ENCODE measurements at places on chromosomes 16 and 17.

DNA sequence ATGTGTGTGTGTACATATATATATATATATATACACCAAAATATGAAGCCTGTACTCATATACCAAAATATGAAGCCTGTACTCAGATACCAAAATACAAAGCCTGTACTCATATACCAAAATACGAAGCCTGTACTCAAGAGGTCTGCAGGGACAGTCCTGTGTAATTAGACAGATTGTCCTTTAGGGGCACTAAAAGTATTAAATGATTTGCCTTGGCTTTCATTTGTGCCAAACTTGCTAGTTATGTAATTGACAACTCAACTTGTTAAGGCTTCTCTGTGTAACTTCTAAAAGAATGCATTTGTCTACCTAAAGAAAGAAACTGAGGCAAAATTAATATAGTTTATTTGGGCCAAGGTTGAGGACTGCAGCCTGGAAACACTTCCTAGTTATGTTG is 30.8 kb upstream of the DHX40 start:
- no peak for DNase-seq

DNA sequence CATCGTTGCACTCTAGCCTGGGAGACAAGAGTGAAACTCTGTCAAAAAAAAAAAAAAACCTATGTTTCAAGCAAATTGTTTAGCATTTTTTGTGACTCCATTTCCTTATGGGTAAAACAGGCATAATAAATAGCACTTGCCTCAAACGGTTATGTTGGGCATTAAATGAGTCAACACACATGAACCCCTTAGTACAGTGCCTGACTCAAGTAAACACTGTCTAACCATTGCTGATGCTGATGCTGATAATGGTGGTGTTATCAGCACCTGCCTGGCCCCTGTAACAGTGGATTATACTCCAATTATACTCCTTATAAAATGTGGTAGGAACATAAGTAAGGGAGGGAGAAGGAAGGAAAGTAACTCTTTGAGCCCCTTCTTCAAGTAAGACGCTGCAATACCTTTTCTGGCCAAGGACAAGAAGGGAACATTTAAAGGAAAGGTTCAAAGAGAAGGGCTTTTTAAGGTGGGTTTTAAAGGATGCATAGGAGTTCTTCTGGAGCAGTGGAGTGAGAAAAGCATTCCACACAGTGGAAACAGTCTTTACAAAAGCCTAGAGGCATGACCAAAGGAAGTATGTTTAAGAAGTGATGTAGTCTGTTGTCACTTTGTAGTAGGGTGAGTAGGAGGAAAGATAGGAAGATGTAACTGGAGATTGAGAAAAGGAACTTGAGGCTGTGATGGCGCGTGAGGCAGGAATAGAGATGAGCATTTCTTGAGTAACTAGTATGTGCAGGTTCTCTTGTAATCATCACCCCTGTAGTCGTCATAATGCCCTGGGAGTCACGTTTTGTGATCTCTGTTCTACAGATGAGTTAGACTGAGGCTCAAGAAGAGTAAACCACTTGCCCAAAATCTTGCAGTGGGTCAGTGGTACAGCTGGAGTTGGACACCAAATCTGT is 4.3 kb downstream of the SCNN1B start:
- DNase-seq = no peak

DNA sequence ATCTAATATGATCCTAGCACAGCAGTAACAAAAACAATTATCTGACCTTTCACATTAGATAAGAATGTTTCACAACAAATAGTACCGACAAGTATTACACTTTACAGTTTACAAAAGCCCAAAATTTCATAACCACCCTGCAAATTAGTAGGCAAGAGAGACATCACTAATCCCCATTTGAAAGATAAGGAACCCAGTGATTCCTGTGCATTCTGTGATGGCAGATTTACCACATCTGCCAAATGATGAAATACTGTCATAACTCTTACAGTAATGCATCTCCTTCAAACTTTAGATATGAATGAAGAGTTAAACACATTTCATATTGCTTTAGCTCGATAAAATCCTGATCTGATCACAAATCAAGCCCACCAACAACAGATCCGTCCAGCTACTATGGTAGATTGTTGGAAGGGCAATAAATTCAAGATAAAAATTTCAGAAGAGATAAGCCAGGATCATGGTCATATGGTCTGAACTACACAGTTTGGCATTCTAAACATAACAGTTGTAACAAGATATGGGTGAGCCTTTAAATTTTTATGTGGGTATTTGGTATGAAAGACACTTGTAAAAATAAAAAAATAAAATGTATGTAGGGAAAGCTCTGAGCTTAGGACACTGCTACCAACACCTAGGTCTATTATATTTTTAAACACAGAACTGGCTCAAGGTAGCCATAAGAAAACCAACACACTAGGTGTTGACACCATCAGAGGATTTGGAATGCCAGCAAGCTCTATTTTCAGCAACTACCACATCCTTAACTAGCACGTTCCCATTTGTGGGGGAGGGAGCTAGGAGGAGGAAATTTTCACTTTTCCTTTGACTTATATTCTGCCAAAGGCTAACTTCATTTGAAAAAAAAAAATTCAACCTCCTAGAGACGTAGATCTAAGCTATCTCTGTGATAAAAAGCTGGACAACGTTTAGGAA is 9.3 kb downstream of the YWHAE start:
- no peak for DNase-seq

DNA sequence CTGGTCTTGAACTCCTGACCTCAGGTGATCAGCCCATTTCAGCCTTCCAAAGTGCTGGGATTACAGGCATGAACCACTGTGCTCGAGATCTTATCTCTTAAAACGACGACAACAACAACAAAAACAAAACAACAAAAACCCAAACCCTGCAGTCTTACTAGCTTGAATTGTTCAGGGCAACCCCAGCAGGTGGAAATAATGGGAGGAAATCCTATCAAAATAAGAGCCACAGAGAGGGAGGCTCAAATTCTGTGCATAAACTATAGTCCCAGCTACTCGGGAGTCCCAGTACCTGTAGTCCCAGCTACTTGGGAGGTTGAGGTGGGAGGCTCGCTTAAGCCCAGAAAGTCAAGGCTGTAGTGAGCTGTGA is 16.5 kb upstream of the ATP6V0A1 start:
- DNase-seq = no peak

GRCh38 chr16:3095869-3096268 is 3.2 kb downstream of the ZSCAN10 start:
- DNase-seq = peak; percentile 26

GRCh38 chr17:81196505-81197408 is 26.0 kb downstream of the CEP131 start:
- DNase-seq = no peak

DNA sequence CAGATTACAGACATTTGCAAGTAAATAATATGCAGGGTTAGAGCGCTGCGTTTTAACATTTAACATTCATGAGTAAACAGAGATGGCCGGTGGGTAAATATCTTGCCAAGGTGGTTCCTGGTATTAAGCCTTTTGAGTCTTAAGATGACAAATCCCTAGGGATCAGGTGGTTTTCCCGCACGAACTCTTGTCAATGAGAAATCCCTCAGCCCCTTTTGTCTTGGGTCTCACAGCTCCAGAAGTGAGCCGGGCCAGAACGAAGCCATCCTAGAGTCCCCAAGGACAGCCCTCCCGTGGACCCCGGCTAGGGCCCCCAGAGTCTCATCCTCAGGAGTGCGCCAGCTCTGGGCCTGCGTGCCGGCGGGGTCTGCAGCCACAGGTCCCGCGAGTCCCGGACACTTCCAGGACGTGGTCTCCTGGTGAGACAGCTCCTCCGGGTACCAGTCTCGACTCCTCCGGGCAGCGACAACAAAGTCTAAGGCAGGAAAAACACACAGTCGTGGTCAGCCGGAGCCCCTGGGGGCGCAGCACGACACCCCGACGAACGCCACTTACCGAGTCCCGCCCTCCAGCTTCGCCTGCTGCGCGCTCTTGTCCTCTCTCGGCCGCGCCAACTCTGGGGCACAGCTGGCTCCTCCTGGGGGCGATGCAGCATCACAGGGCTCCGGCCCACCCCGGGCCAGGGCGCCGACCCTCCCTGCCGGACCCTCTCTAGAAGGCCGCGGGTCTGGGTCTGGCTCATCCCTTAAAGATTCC is 13.3 kb downstream of the MIS12 start:
- DNase-seq = no peak

DNA sequence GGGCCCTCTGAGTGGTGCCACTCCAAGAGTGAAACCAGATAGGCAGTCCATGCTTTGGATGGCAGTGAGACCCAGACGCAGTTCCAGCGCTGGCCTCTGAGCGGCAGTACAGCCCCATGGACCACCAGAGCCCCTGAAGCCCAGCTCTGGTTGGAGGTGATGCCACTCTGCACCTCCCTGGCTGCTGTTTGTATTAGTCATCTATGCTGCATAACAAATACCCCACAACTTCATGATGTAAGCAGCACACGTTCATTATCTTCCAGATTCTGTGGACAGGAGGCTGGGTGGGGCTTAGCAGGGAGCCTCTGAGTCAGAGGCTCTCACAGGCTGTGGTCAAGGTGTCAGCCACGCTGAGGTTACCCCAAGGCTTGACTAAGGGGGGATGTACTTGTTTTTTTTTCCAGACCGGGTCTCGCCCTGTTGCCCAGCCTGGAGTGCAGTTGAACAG is 5.1 kb upstream of the NME4 start:
- DNase-seq = peak; percentile 57

DNA sequence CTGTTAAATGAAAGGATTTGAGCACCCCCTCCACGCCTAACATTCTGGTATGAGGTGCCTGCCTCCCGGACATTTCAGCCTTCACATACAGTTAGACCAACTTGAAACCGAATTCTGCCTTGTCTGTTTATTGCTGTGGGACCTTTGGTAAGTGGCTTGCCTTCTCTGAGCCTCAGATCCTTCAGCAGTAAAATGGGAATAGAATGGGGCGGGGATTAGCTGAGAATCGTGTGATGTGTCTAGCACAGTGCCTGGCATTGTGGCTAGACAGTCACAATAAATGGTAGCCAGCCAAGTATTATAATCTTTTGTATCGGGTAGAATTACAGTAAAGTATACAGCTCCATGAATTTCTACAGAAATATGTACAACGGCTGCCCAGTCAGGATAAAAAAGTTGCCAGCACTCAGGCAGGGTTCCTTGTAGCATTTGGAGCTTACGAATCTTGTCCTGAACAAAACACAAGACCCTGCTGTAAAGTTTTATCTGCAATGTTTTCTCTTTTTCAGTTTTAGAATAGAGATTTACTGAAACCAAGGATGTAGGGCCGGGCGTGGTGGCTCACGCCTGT is 786 bp downstream of the TMC7 start:
- DNase-seq = no peak

DNA sequence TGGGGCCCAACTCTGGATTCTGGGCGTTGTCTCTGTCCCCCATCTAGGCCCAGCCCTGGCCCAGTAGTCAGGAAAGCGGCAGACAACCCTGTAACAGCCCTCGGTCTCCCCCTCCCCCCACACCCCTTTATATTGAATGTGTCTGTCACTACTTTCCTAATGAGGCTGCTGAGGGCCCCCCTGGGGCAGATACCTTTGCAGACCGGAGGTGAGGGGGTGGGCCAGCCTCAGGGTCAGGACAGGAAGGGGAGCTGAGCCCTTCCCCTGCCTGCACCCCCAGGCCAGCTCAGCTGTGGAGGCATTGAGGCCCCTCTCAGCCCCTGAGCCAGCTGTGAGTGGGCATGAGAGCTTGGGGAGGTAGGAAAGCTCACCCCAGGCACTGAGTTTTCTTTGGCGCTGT is 17.1 kb downstream of the RAI1 start:
- DNase-seq = no peak

DNA sequence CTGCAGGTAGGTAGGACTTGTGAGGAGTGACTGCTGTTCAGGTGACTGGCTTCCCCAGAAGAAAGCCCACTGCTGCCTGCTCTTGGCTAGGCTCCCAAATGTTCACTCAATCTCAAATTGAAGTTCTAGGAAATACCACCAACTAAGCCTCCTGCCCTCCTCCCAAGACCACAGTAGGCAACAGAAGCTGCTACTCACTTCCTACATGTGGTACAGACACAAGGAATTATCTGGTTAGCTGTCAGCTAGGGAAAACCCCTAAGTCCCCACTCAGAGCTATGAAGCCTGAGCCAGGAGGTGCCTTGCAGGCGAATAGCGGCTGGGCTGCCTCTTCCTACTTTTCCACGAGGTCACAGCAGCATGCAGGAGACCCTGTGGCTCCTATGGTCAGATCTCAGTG is 4.9 kb downstream of the FBXO39 start:
- DNase-seq = no peak

- no peak for DNase-seq
These were observed 21.7 kb upstream of the USP36 start for GRCh38 chr17:78862073-78863023.

- no peak for DNase-seq
These were observed 124.9 kb upstream of the CORO6 start for GRCh38 chr17:29747660-29748059.

DNA sequence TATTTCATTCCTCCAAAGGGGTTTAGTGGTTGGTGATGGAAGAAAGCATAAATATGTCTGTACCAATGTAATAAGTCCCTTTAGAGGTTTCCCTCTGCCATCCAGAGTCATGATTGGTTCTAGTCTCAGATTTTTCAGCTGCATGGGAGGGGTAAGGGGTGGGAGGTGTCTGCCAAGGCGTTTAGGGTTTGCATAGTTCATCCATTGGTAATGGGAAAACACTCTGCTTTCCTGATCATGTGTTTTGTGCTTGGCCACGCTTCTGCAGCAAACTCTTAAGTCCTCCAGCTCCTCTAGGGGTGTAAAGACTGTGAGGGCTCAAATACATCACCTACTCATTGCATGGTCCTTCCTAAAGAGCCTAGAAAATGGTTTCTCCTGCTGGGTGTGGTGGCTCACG is 29.8 kb downstream of the LIG3 start:
- no peak for DNase-seq

DNA sequence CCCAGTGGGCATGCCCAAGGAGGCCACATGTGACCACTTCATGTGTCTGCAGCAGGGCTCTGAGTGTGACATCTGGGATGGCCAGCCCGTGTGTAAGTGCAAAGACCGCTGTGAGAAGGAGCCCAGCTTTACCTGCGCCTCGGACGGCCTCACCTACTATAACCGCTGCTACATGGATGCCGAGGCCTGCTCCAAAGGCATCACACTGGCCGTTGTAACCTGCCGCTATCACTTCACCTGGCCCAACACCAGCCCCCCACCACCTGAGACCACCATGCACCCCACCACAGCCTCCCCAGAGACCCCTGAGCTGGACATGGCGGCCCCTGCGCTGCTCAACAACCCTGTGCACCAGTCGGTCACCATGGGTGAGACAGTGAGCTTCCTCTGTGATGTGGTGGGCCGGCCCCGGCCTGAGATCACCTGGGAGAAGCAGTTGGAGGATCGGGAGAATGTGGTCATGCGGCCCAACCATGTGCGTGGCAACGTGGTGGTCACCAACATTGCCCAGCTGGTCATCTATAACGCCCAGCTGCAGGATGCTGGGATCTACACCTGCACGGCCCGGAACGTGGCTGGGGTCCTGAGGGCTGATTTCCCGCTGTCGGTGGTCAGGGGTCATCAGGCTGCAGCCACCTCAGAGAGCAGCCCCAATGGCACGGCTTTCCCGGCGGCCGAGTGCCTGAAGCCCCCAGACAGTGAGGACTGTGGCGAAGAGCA is 4.4 kb downstream of the WFIKKN2 start:
- no peak for DNase-seq

GRCh38 chr16:90035902-90036301 is 16.6 kb upstream of the DBNDD1 start:
- DNase-seq = no peak

GRCh38 chr16:89467382-89467781 is 23.0 kb downstream of the ANKRD11 start:
- DNase-seq = no peak

All from stimulated activated CD8-positive, alpha-beta memory T cell treated with anti-CD3 and anti-CD28 coated beads, Interleukin-4, amount 100 ng/mL, for 1 hour (primary cell).